ENCODE measurements at places on chromosomes 7 and 10. TPM values are rescaled to one million over a fixed set of nuclear protein-coding genes. Genes with fewer than 3 reads are reported as not detected.

GRCh38 chr10:132965411-132966057 is 23.2 kb upstream of the CFAP46 start:
- no peaks in the 10 kb centered on the region for H3K36me3 ChIP-seq
- no peak overlapping the region for H3K27ac ChIP-seq
- H3K4me1 ChIP-seq = peaks cover 1% of the 10 kb centered on the region
- H3K4me3 ChIP-seq = no peak overlapping the region
- no peak for DNase-seq

DNA sequence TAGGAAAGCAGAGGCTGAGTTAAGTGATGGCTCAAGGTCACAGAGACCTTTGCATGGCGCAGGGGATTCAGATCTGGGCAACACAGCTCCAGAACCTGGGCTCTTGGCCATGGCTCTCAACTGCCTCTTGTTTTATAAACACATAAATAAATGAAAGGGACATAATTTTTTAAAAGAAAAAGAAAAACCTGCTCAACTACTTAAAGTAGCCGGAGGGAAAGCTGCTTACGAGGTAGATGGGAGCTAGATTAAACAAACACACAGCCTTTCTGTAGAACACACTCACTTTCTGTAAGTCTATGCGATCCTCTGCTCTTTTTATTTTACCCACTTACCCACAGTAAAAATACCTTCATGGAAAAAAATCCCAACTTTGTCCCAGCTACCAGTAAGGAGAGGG is 81.3 kb downstream of the PIP4K2A start:
- H3K27me3 ChIP-seq = no peaks in the 10 kb centered on the region
- H3K4me1 ChIP-seq = peaks cover 3% of the 10 kb centered on the region
- no peak overlapping the region for H3K27ac ChIP-seq
- no peaks in the 10 kb centered on the region for H3K36me3 ChIP-seq
- no peak overlapping the region for H3K4me3 ChIP-seq
- DNase-seq = no peak

DNA sequence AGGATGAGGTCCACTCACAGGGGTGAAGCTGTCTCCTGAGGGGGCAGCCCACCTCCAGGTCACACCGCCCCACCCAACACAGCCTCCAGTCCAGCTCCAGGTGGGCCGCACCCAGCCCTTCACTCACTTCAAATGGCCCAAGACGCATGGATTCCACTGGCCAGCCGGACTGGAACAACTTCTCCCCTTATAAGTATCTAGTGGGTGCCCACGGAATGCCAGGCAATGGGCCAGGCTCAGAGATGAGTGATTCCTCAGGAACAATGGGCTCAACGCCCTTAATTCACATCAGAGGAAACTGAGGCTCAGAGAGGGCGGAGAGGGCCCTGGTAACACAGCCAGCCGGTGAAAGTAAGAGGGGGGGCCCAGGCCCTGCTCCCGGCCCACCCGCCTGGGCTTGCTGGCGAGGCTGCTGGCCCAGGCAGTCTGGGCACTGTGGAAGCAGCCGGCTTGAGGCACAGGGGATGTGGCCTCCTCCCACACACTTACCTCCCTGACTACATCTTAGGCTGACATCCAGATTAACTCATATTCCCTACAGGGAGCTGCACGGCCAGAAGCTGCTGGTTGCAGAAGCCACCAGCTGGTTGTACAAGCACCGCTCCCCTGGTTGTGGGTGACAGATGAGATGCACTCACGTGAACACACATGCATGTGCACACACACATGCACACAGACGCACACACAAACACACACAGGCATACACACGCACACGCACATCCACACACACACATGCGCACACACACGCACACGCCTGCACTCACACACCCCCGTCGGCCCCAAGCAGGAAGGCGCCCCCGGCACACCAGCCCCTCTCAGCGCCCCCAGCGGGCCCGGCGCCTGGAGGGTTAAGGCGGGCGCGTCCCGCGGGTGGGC is 1.0 kb upstream of the FAM20C start:
- peak; percentile 92 for DNase-seq
- H3K27me3 ChIP-seq = no peaks in the 10 kb centered on the region
- H3K4me1 ChIP-seq = peaks cover 22% of the 10 kb centered on the region
- H3K4me3 ChIP-seq = peak overlapping the region; percentile 78
- H3K27ac ChIP-seq = peak overlapping the region; percentile 49

DNA sequence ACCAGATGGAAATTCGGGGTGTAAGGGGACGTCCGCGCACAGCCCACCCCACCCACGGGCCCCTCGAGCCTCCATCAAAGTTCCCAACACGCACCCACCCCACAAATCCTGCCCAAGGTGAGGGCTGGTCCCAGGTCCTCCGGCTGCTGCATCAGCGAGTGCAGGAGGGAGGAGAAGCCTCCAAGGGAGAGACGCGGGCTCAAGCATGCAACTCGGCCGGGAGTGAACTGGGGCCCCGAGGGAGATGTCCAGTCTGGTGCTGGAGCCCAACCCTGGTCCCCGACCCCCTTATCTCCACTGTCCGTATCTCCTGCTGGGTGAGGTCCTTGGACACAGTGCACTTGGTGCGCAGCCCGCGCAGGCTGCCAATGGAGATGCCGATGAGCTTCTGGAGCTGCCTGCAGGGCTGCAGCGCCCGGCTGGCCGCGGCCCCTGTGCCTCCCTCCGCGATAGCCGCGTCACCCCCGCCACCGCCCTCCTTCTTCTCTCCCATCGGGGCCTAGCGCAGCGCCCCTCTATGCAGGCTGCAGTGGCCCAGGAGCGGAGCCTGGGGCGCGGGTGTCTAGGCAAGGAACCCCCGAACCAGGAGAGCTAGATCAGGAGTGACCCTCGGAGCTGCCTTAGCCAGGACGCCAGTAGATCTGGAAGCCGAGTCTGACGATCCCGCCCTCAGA is 489.2 kb downstream of the ZNF33B start:
- H3K4me1 ChIP-seq = no peaks in the 10 kb centered on the region
- H3K36me3 ChIP-seq = no peaks in the 10 kb centered on the region
- H3K27ac ChIP-seq = no peak overlapping the region

STEAP1 gene
- total RNA-seq = 3.9 TPM

- no peak overlapping the region for H3K4me3 ChIP-seq
- H3K36me3 ChIP-seq = no peaks in the 10 kb centered on the region
- no peaks in the 10 kb centered on the region for H3K27me3 ChIP-seq
- H3K4me1 ChIP-seq = peaks cover 53% of the 10 kb centered on the region
These were observed 9.2 kb upstream of the CPA1 start for GRCh38 chr7:130371046-130371445.

DNA sequence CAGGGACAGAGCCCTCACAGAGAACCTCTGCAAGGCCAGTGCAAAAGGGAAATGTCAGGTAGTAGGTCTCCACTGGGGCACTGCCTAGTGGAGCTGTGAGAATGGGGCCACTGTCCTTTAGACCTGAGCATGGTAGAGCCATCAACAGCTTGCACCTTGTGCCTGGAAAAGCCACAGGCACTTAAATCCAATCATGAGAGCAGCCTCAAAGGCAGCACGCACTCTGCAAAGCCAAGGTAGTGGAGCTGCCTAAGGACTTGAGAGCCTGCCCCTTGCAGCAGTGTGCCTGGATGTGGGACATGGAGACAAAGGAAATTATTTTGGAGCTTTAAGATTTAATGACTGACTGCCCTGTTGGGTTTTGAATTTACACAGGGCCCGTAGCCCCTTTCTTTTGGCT is 918.5 kb upstream of the POT1 start:
- H3K4me3 ChIP-seq = no peak overlapping the region
- no peak for DNase-seq
- H3K4me1 ChIP-seq = no peaks in the 10 kb centered on the region
- H3K27ac ChIP-seq = no peak overlapping the region
- H3K36me3 ChIP-seq = no peaks in the 10 kb centered on the region

PLEKHA8 gene
- total RNA-seq = 9.7 TPM

DNA sequence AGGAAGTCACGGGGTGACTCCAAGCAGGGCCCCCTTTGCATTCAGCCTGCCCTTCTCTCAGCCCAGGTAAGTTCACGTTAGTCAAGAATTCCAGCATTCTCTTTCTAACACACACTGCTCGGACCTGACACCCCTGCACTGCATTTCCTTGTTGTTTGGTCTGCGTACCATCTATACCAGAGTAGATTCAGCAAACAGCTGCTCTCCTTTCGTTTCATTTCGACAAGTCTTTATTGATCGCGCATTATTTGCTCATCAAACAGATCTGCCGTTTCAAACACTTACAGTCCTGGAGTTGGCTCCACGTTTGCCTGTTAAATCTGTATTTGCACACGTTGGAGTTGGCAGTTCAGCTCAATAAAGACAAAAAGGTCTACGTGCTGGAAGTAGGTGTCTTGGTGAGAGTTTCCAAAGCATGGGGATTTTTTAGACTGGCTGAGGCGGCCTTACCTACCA is 495.1 kb downstream of the RPS24 start:
- H3K27ac ChIP-seq = no peak overlapping the region
- no peak overlapping the region for H3K4me3 ChIP-seq
- peaks cover 6% of the 10 kb centered on the region for H3K27me3 ChIP-seq
- H3K36me3 ChIP-seq = no peaks in the 10 kb centered on the region
- DNase-seq = no peak

FAM25G gene
- total RNA-seq = not detected

MAP3K8 gene
- 3.9 TPM for total RNA-seq

DDX56 gene
- 67.7 TPM for total RNA-seq

GRCh38 chr10:69202332-69202731 is 17.8 kb upstream of the HKDC1 start:
- peaks cover 33% of the 10 kb centered on the region for H3K36me3 ChIP-seq
- peak; percentile 73 for DNase-seq
- H3K4me3 ChIP-seq = no peak overlapping the region
- H3K27ac ChIP-seq = no peak overlapping the region

DNA sequence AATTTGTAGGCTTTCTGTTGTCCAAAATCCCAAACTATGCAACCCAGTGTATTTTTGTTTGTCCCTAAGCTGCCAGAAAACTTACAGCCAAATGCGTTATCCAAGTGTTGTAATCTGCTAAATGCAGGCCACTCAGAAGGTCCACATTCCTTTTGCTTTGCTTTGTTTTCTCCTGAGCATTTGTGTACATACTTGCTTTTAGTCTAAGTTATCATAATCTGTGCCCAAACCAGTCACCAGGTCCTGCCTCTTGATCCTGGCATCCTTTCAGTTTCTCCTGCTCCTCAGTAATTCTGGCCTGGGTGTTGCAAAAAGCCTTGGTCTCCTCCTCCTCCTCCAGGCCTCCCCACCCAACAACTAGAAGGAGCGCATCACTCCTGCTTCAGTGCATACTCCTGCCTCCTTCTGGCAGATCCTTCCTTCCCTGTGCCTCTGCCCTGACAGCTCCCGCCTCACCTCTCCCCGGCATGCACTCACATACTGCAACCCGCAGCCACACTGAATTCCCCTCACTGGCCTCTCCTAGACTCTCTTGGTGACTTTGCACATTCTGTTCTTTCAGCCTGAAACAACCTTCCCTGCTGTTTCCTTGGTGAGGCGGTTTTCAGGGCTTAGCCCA is 2.3 kb downstream of the DENND2A start:
- 0 out of 2 replicates have a peak overlapping the region, but pooled peaks have one; percentile 85 for H3K4me3 ChIP-seq
- peaks cover 20% of the 10 kb centered on the region for H3K4me1 ChIP-seq
- H3K27ac ChIP-seq = peak overlapping the region; percentile 92
- DNase-seq = peak; percentile 82

ASNS gene
- total RNA-seq = 39.4 TPM

CPXM2 gene
- not detected for total RNA-seq
